ENCODE measurements at places on chromosomes 12 and 14. TPM values are rescaled to one million over a fixed set of nuclear protein-coding genes. Genes with fewer than 3 reads are reported as not detected.

SOAT2 gene
- total RNA-seq, result 0.26 TPM

LHX5 gene
- not detected for total RNA-seq

SDR9C7 gene
- total RNA-seq, result not detected

ACVRL1 gene
- total RNA-seq, result 61.3 TPM

MIP gene
- not detected for total RNA-seq

SELPLG gene
- total RNA-seq, result 1.7 TPM

INHBC gene
- not detected for total RNA-seq

TEAD4 gene
- total RNA-seq, result 7.6 TPM

SIRT4 gene
- 0.79 TPM for total RNA-seq

LUM gene
- total RNA-seq, result 1,118 TPM

OLR1 gene
- not detected for total RNA-seq

MAP1LC3B2 gene
- 0.53 TPM for total RNA-seq

OTX2 gene
- total RNA-seq, result not detected

PDZRN4 gene
- total RNA-seq, result under 0.01 TPM

GLTP gene
- 58.8 TPM for total RNA-seq

WSCD2 gene
- total RNA-seq, result under 0.01 TPM

RTL1 gene
- not detected for total RNA-seq

AMDHD1 gene
- total RNA-seq, result 0.06 TPM

SLC35F4 gene
- total RNA-seq, result not detected

IL31 gene
- total RNA-seq, result not detected

CLEC4D gene
- not detected for total RNA-seq

PRB2 gene
- not detected for total RNA-seq

KRT85 gene
- total RNA-seq, result not detected

HOXC10 gene
- total RNA-seq, result not detected

GPR84 gene
- not detected for total RNA-seq

ZC2HC1C gene
- 0.99 TPM for total RNA-seq

DYNC1H1 gene
- 566 TPM for total RNA-seq

CLEC4C gene
- not detected for total RNA-seq

AICDA gene
- not detected for total RNA-seq

NUP37 gene
- 25.6 TPM for total RNA-seq

TRHDE gene
- total RNA-seq, result not detected

ITPK1 gene
- 21.4 TPM for total RNA-seq

LYZ gene
- 0.19 TPM for total RNA-seq

VPS29 gene
- total RNA-seq, result 70.0 TPM

METTL17 gene
- 23.2 TPM for total RNA-seq

TMPRSS12 gene
- total RNA-seq, result not detected

HOXC9 gene
- not detected for total RNA-seq

CCDC197 gene
- not detected for total RNA-seq

NGB gene
- total RNA-seq, result not detected

C1S gene
- total RNA-seq, result 215 TPM

PRH2 gene
- not detected for total RNA-seq

FAM90A1 gene
- total RNA-seq, result 0.06 TPM

KTN1 gene
- total RNA-seq, result 144 TPM

CMTM5 gene
- total RNA-seq, result 0.40 TPM

TSPAN11 gene
- 0.26 TPM for total RNA-seq

RHEBL1 gene
- 0.40 TPM for total RNA-seq

A2M gene
- 6.7 TPM for total RNA-seq

MAPK1IP1L gene
- total RNA-seq, result 14.1 TPM

C1RL gene
- 38.4 TPM for total RNA-seq

AQP6 gene
- 0.13 TPM for total RNA-seq
